ENCODE measurements at places on chromosomes 12 and 14. TPM values are rescaled to one million over a fixed set of nuclear protein-coding genes. Genes with fewer than 3 reads are reported as not detected.
A peak's percentile ranks its signal among the peaks of the same experiment; 100 is the strongest.

DNA sequence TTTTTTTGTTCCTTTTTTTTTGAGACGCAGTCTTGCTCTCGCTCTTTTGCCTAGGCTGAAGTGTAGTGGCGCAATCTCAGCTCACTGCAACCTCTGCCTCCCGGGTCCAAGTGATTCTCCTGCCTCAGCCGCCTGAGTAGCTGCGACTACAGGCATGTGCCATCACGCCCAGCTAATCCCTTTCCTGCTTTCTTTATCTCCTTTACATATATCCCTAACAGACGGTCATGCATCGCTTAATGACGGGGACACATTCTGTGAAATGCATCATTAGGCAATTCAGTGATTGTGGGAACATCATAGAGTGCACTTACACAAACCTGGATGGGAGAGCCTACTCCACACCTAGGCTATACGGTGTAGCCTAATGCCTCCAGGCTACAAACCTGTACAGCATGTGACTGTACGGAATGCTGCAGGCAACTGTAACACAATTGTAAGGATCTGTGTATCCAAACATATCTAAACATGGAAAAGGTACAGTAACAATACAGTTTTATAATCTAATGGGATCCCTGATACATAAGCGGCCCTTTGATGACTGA lies 32.8 kb downstream of the NOS1 start:
- no peak overlapping the region for H3K27ac ChIP-seq
- no peaks in the 10 kb centered on the region for H3K36me3 ChIP-seq
- H3K27me3 ChIP-seq: peaks cover 43% of the 10 kb centered on the region
- H3K4me1 ChIP-seq: no peaks in the 10 kb centered on the region
- no peak for DNase-seq

The RNASE2 gene
- total RNA-seq: not detected

GRCh38 chr14:92670643-92671366 lies 77.6 kb downstream of the LGMN start:
- peak overlapping the region; percentile 86 for H3K27ac ChIP-seq
- H3K27me3 ChIP-seq: no peaks in the 10 kb centered on the region
- no peak for DNase-seq
- H3K36me3 ChIP-seq: peaks cover 12% of the 10 kb centered on the region

GRCh38 chr12:61758661-61759060 lies 501.5 kb upstream of the USP15 start:
- H3K4me1 ChIP-seq: no peaks in the 10 kb centered on the region
- no peak overlapping the region for H3K27ac ChIP-seq
- no peak overlapping the region for H3K4me3 ChIP-seq
- H3K27me3 ChIP-seq: no peaks in the 10 kb centered on the region

DNA sequence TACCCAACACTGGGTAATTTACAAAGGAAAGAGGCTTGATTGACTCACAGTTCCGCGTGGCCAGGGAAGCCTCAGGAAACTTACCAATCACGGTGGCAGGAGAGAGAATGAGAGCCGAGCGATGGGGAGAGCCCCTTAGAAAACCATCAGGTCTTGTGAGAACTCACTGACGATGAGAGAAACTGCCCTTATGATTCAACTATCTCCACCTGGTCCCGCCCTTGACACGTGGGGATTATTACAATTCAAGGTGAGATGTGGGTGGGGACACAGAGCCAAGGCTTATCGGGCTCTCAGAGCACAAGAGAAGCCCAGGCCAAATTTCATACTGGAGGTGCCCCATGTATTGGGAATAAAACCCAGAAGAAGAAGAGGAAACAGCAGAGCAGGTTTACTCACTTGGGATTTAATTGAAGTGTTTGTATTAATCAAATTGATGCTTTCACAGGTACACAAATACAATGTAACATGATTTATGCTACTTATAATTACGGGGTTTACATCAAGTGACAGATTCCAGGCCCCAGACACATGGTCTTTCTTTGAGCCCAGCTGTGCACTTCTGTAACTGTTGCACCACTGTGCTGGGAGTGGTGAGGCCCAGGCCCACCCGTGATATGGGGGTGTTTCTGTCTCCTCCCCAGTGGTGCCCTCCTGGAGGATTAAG lies 8.2 kb upstream of the CCDC85C start:
- H3K4me1 ChIP-seq: peaks cover 10% of the 10 kb centered on the region
- no peak overlapping the region for H3K27ac ChIP-seq
- no peaks in the 10 kb centered on the region for H3K36me3 ChIP-seq

- peaks cover 24% of the 10 kb centered on the region for H3K4me1 ChIP-seq
- H3K27ac ChIP-seq: peak within 1 kb of the TSS; percentile 95
These were observed at the start of gene HCFC2 for GRCh38 chr12:104064031-104064841. HCFC2 (plus strand) TSS chr12:104064531; CDS start chr12:104064561, 30 bp downstream.

DNA sequence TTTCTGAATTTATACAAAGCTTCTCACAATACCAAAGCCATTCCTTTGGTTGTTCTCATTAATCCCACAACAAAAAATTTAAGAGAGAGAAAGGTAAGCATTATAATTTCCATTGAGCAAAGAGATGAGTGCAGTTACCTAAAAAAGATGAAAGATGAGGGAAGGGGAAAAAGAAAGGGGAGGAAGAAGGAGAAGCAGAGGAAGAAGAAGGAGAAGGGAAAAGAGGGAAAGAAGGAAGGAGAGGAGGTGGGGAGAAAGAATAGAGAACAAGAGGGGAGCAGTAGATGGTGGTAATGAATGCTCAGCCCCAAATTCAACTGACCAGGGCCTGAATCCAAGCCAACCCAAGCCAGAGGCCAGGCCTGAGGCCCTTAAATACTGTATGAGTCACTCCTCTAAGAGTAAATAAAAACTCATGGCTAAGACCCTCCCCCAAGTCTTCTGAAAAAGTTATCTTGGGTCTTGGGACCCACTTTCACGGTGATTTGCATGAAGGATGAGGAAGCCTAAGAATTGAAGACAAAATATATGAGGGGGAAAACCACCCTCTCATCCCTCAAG lies 144.6 kb downstream of the ITPR2 start:
- H3K4me1 ChIP-seq: no peaks in the 10 kb centered on the region
- H3K27me3 ChIP-seq: no peaks in the 10 kb centered on the region
- no peak overlapping the region for H3K4me3 ChIP-seq
- no peak overlapping the region for H3K27ac ChIP-seq
- DNase-seq: no peak

The P2RX2 gene
- not detected for total RNA-seq

Measured in naive thymus-derived CD8-positive, alpha-beta T cell (primary cell).